Esophagus muscularis mucosa (tissue), 4 donors: ENCODE measurements at places on chromosomes 13 and 19. TPM values are rescaled to one million over a fixed set of nuclear protein-coding genes. Genes with fewer than 3 reads are reported as not detected.

- DNase-seq = no peak
Observed at GRCh38 chr13:28991764-28992163, 171.6 kb downstream of the MTUS2 start.

The TGFBR3L gene
- total RNA-seq = 2.2 TPM

- DNase-seq = no peak
Observed at GRCh38 chr13:51347099-51347498, 7.6 kb downstream of the SERPINE3 start.

GRCh38 chr19:18153556-18154134 lies 682 bp downstream of the PIK3R2 start:
- DNase-seq = peak; percentile 90

The ING1 gene
- total RNA-seq = 24.3 TPM

- peak; percentile 75 for DNase-seq
Observed at GRCh38 chr13:99214232-99214631, 13.6 kb downstream of the UBAC2 start.

- DNase-seq = no peak
Observed at GRCh38 chr13:50132904-50133357, 117.7 kb downstream of the KCNRG start.
